Dermis blood vessel endothelial cell (primary cell): ENCODE measurements at places on chromosomes 6 and 20. TPM values are rescaled to one million over a fixed set of nuclear protein-coding genes. Genes with fewer than 3 reads are reported as not detected.

RAB32 gene
- 67.7 and 111 TPM in 2 replicates for total RNA-seq

APCDD1L gene
- 0.17 and 0.19 TPM in 2 replicates for total RNA-seq

CYP21A2 gene
- total RNA-seq, result 0.34 TPM in 1 of 2 replicates, not detected in the other

GRCh38 chr6:139647016-139647415, 272.6 kb upstream of the CITED2 start:
- no peak for DNase-seq

- peak; percentile 24 for DNase-seq
These were observed 6.1 kb downstream of the C20orf173 start for GRCh38 chr20:35523298-35523888.

DNA sequence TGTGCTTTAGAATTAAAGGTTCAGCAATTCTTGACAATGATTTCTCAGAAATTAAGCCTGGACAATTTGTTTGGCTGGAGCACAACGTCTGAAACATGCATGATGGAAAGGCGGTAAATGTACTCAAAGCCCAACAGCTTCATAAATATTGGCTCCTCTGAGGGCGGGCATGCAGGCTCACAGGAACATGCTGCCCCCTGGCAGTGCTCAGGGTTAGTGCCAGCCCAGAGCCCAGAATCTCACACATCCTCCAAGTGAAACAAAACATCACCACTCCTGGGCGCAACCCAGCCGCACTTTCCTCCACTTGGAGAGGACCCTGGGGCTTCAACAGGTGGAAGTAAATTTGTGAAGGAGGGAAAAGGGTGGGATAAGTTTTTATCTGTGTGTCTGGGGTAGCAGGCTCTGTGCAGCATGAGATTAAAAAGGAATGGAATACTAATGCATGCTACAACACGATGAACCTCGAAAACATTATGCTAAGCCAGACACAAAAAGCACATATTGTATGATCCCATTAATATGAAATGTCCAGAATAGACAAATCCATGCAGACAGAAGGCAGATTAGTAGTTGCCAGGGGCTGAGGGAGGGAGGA, 54.1 kb upstream of the PTPRT start:
- no peak for DNase-seq

GRCh38 chr6:141033101-141033500, 1099.6 kb upstream of the GJE1 start:
- DNase-seq, result no peak

DNA sequence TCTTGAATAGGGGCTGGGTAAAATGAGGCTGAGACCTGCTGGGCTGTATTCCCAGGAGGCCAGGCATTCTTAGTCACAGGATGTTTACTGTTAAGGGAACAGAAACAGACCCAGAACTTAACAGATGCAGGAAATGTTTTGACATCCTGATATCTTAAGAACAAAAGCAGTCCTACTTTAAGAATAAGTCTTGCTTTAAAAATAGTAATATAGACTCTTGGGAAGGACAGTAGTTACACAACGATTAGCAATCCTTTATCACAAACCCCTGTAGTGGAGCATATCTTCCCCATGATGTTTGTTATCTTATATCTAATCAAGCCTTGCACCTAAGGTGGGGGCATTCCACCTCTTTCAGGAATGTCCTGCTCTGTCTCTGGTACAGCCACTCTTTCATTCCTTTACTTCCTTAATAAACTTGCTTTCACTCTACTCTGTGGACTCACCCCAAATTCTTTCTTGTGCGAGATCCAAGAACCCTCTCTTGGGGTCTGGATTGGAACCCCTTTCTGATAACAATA, 493.7 kb upstream of the SULF2 start:
- DNase-seq, result peak; percentile 92

- DNase-seq, result peak; percentile 86
These were observed 35.1 kb upstream of the CCN6 start for GRCh38 chr6:112018619-112019416.

- DNase-seq, result no peak
These were observed 330.1 kb upstream of the MAP3K7 start for GRCh38 chr6:90916968-90917367.

DNA sequence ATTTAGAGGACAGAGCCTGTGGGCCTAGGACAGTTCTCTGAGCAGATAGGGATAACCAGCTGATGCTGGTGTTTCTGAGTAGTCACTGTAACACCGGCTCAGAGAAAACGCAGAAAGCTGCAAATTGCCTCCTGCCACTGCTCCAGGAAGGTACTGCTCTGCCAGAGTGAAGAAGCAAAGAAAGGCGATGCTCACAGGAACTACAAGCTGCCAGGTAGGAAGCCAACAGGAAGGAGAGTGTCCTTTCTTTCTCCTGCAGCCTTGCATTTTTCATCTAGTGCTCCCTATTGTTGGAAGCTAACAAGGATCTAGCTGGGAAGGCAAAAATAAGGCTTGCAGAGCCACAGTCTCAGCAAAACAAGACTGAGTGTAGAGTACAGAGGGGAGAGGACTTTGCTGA, 70.7 kb upstream of the RAB32 start:
- DNase-seq, result no peak
